ENCODE measurements at places on chromosomes 5 and 9.
A peak's percentile ranks its signal among the peaks of the same experiment; 100 is the strongest.

GRCh38 chr9:72305102-72305546, 59.9 kb downstream of the ZFAND5 start:
- no peaks in the 10 kb centered on the region for H3K27me3 ChIP-seq
- DNase-seq = peak; percentile 2
- H3K27ac ChIP-seq = peak overlapping the region; percentile 74

DNA sequence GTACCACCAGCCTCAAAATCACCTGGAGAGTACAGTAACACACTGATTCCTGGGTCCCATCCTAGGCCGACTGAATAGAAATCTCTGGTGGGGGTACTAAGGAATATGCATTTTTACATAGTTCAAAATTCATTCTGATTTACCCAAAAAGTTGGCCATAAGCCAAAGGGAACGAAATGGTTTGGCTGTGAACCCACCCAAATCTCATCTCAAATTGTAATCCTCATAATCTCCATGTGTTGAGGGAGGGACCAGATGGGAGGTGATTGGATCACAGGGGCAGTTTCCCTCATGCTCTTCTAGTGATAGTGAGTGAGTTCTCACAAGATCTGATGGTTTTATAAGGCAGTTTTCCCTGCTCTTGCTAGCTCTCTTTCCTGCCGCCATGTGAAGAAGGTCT, 31.1 kb downstream of the MEGF9 start:
- H3K4me1 ChIP-seq = no peaks in the 10 kb centered on the region
- no peak for DNase-seq
- H3K27me3 ChIP-seq = no peaks in the 10 kb centered on the region
- H3K36me3 ChIP-seq = no peaks in the 10 kb centered on the region
- no peak overlapping the region for H3K27ac ChIP-seq
- no peak overlapping the region for H3K4me3 ChIP-seq

DNA sequence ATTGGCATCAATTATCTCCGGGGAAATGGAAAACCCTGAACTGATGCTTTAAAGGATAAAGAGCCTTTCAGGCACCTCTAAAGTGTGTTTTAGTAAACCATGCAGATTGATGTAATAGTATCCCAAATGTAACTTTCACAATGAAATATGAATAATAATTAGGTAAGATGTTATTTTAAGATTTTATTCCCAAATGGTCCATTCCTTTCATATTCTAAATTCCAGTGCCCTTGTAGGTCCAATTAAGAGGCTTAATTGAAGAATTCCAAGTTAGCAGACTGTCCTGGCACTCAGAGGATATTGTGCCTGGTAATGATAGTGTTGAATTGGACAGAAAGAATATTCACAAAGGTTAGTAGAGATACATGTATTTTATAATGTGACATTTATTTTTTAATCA, 352.5 kb upstream of the NUDT12 start:
- H3K4me1 ChIP-seq = no peaks in the 10 kb centered on the region
- no peaks in the 10 kb centered on the region for H3K36me3 ChIP-seq
- H3K27me3 ChIP-seq = no peaks in the 10 kb centered on the region

DNA sequence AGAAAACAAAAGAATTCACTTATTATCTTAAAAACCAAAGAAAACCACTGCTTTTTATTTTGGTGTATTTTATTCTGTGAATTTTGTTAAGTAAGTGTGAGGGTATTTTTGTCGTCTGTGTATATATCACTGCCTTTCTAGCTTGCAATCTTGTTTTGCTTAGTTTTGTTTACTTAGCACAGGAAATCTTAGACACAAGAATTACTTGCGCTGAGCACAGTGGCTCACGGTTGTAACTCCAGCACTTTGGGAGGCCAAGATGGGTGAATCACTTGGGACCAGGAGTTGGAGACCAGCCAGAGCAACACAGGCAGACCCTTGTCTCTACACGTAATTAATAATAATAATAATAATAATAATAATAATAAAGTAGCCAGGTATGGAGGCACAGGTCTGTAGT, 230.3 kb downstream of the PAPPA start:
- no peak for DNase-seq
- H3K4me3 ChIP-seq = no peak overlapping the region
- H3K4me1 ChIP-seq = no peaks in the 10 kb centered on the region
- H3K27ac ChIP-seq = no peak overlapping the region

- peak; percentile 8 for DNase-seq
- peak overlapping the region; percentile 92 for H3K4me3 ChIP-seq
- H3K36me3 ChIP-seq = no peaks in the 10 kb centered on the region
- H3K4me1 ChIP-seq = peaks cover 14% of the 10 kb centered on the region
- no peak overlapping the region for H3K27ac ChIP-seq
Measured at GRCh38 chr9:69120380-69121154, 53.5 kb upstream of the TJP2 start.

DNA sequence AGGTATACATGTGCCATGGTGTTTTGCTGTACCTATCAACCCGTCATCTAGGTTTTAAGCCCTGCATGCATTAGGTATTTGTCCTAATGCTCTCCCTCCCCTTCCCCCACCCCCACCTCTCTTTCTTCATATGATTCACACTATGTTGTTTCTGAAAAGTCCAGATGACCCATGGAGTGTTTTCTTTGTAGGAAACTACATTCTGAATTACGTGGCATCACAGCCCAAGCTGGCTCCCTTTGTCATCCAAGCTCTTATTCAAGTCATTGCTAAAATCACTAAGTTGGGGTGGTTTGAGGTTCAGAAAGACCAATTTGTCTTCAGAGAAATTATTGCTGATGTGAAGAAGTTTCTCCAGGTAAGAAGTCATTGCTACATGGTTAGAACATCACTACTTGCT, 30.4 kb downstream of the RANBP17 start:
- H3K27ac ChIP-seq = no peak overlapping the region
- H3K36me3 ChIP-seq = no peaks in the 10 kb centered on the region
- no peak for DNase-seq
- no peak overlapping the region for H3K4me3 ChIP-seq
- H3K4me1 ChIP-seq = no peaks in the 10 kb centered on the region
- H3K27me3 ChIP-seq = no peaks in the 10 kb centered on the region

DNA sequence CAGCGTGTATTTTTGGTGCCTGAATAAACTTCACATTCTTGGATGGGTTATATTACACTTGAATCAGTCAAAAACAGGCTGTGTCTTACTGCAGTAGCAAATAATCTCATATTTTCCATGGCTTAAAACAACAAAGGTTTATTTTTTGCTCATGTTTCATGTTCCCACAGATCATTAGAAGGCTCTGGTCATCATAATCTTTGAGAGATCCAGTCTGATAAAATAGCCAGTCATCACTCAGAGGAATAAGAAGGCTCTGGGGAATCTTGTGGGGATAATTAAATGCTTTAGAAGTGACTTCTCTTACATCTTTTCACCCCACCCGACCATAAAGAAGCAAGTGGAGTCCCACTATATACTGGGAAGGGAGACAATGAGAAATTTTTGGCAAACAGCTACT, 417.7 kb downstream of the PSAT1 start:
- H3K4me1 ChIP-seq = no peaks in the 10 kb centered on the region
- DNase-seq = no peak
- no peaks in the 10 kb centered on the region for H3K36me3 ChIP-seq
- H3K27me3 ChIP-seq = no peaks in the 10 kb centered on the region
- H3K4me3 ChIP-seq = no peak overlapping the region

GRCh38 chr5:81819556-81820317, 68.8 kb upstream of the SSBP2 start:
- DNase-seq = no peak
- H3K4me3 ChIP-seq = no peak overlapping the region
- no peak overlapping the region for H3K27ac ChIP-seq
- peaks cover 38% of the 10 kb centered on the region for H3K4me1 ChIP-seq

GRCh38 chr9:110765926-110766325, 97.3 kb downstream of the MUSK start:
- no peaks in the 10 kb centered on the region for H3K36me3 ChIP-seq

DNA sequence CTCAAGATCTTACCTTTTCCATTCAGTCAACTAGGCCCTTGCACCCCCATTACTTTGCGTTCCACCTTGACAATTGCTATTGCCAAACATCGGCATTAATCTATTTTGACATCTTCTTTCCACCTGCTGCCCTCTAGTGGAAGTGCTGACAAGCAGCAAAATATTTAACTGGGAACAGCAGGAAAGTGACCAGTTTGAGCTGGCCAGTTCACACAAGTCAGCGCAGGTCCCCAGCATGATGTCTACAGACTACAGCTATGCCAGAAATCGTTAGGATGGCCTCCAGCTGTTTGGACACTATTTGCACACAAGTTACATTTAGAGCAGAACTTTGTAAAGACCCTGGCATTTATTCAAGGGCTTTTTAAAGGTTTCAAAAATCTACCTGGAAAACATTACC, 160.1 kb downstream of the GHR start:
- no peaks in the 10 kb centered on the region for H3K36me3 ChIP-seq
- DNase-seq = peak; percentile 27
- no peak overlapping the region for H3K4me3 ChIP-seq
- peaks cover 9% of the 10 kb centered on the region for H3K27me3 ChIP-seq
- no peak overlapping the region for H3K27ac ChIP-seq

GRCh38 chr9:35951736-35952135, 6.2 kb downstream of the OR2S2 start:
- no peak overlapping the region for H3K27ac ChIP-seq
- H3K4me1 ChIP-seq = peaks cover 15% of the 10 kb centered on the region
- no peak overlapping the region for H3K4me3 ChIP-seq

DNA sequence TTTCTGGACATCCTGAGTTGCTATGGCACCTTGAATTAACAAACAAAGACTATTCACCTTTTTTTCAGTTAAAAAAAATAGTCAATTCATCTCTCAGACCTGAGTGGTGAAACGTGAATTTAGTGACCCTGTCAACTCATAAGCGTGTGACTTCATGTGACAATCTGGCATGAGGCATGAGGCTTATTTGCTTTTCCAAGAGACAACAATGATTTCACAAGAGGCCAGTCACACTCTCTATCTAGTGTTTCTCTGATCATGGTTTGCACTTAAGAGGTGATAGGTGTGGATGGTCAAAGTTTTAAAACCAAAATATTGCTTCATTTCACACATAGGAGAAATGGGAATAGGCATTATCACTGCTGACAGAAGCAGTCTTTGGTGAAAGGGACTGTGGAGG, 559.6 kb upstream of the ACO1 start:
- H3K27me3 ChIP-seq = peaks cover 18% of the 10 kb centered on the region
- DNase-seq = no peak
- no peak overlapping the region for H3K27ac ChIP-seq
- H3K4me3 ChIP-seq = no peak overlapping the region

GRCh38 chr5:116437351-116437705, 137.3 kb downstream of the SEMA6A start:
- no peak for DNase-seq
- H3K27ac ChIP-seq = no peak overlapping the region
- H3K36me3 ChIP-seq = no peaks in the 10 kb centered on the region
- H3K4me3 ChIP-seq = no peak overlapping the region

DNA sequence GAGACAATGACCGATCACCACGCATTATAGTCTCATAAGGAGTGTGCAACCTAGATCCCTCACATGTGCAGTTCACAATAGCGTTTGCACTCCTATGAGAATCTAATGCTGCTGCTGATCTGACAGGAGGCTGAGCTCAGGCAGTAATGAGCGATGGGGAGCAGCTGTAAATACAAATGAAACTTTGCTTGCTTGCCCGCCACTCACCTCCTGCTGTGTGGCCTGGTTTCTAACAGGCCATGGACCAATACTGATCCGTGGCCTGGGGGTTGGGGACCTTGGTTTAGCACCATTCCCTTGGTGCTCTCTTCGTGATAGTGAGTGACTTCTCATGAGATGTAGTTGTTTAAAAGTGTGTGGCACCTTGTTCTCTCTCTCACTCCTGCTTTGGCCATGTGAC, 50.2 kb downstream of the PRLR start:
- peaks cover 30% of the 10 kb centered on the region for H3K27me3 ChIP-seq
- no peak overlapping the region for H3K4me3 ChIP-seq

- no peak overlapping the region for H3K27ac ChIP-seq
- H3K4me1 ChIP-seq = no peaks in the 10 kb centered on the region
- peaks cover 7% of the 10 kb centered on the region for H3K27me3 ChIP-seq
- DNase-seq = no peak
- H3K4me3 ChIP-seq = no peak overlapping the region
- no peaks in the 10 kb centered on the region for H3K36me3 ChIP-seq
Measured at GRCh38 chr5:151700296-151700695, 13.6 kb upstream of the SPARC start.

- H3K27me3 ChIP-seq = no peaks in the 10 kb centered on the region
- H3K4me1 ChIP-seq = peaks cover 11% of the 10 kb centered on the region
- no peak overlapping the region for H3K27ac ChIP-seq
- DNase-seq = no peak
Measured at GRCh38 chr5:177484902-177485549, 11.6 kb upstream of the DBN1 start.

Data from activated T-cell treated with anti-CD3 and anti-CD28 coated beads, Interleukin-2, amount 50 U/mL, for 72 hours (primary cell).